ENCODE measurements at places on chromosomes 13 and 19.

- no peak for DNase-seq
Observed at GRCh38 chr13:40875044-40875443, 85.6 kb downstream of the SLC25A15 start.

DNA sequence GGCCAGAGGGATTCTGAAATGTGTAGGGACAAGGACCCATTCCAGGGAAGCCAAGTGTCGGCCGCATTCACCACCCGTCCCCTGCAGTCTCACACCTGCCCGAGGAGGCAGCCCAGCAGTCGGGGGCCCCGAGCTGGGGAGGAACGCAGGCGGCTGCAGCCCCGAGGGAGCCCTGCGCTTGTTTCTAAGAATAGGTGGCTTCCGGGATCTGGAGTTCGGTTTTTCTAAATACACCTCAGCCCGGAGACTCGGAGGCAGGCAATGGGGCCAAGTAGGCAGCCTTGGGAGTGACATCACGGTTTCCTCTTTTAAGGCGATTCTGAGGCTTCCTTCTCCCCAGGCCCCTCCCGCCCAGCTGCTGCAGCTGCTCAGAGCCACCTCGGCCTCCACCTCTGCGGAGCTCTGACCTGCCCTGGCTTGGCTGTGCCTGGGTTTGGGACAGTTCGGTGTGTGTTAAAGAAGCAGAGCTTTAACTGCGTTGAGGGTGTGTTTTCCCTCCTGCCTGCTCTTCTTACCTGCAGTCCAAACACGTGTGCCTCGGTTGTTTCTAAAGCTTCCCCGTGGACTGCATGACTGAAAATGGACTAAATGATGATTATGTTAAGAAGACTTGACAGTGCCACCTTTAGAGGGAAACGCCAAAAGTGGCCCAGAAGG, 80.5 kb downstream of the COL4A2 start:
- no peak for DNase-seq

- DNase-seq = no peak
Observed at GRCh38 chr13:47111499-47111898, 214.6 kb upstream of the HTR2A start.

DNA sequence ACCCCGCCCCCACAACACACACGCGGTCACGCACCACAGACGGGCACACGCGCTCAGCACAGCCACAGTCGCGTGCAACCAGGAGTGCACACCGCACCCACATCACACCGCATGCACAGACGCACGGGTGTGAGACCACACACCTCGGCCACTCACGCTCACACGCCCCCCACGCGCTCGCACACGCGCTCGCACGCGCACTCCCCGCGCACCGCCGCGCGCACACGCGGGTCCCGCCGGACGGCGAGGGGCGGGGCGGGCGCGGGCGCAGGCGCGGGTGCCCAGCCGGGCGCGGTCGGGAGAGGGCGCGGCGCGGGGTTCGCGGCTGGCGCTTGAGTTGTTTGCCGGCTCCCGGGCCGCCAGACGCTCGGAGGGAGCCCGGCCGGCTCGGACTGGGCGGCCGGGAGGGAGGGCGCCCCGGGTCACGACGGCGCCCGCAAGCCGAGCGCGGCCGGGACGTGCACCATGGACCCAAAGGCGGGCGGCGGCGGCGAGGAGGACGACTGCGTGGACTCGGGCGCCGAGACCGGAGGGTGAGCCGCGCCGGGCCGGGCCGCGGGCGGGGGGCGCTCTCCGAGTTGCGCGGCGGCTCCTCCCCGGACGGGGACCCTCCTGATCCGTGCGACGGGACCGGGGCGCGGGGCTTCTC, at the start of gene FAM124A:
Gene FAM124A, plus strand, starts transcription at position 362 of the 649 bp plus-strand sequence. Its CDS starts 104 bp downstream, at position 466.
- DNase-seq = no peak

GRCh38 chr13:32525766-32526165, 12.8 kb downstream of the N4BP2L2 start:
- no peak for DNase-seq

DNA sequence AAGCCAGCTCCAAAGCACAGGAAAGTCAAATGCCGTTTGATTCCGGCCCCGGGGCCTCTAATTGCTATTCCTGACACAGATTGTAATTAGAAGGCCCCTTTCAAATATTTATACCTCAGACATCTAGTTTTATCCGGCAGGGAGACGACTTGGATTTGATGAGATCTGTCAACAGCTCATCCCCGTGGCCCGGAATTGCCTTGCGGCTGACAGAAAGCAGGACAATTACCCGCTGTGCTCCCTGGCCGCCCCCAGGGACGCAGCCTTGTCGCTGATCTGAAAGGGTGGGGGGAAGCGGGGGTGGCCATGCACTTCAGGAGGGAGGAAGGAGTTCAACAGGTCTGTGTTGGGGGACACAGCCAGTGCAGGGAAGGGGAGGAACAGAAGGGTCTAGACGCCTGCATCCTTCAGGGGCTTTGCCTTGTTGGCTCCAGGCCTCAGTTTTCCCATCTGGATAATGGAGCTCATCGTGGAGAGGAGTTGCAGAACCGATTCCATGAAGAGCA, 1.8 kb upstream of the SHD start:
- no peak for DNase-seq

DNA sequence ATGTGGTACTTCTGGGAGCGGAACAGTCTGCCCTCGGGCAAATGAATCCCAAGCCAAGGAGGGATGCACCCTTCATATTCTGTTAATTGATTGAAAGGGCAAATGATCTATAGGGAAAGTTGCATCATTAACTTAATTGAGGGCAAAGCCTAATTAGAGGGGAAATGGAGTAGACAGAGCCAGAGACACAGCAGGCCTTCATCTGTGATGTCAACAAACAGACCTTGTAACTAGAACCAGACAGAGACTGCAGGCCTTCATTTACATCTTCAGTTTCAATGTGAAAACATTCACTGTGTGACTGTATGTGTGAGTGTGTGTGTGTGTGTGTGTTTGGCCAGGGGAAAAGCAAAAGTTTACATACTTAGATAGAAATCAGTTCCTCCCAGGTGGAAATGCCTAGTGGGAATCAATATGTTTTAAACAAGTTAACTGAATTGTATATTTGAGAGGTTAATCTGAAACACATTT, 126.4 kb downstream of the SPRY2 start:
- no peak for DNase-seq

- DNase-seq = no peak
Observed at GRCh38 chr19:39347332-39348164, 5.3 kb downstream of the SAMD4B start.

GRCh38 chr19:4575267-4576015, 16.0 kb upstream of the SEMA6B start:
- DNase-seq = no peak

DNA sequence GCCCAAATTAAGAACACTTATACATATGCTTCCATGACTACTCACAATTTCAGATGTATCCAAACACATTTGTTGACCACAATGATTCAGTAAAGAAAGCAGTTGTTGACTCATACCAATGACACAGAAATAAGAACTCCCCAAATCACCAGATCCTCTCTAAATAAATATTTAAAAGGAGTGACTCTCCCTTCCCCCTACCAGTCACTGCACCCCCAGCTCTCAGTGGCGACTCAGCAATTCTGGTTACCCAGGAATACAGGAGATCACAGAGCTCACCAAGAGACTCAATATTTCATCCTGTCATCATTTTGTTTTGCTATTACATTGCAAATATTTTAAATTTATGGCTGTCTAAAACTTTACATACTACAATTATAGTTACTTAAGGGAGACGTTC, 131.5 kb downstream of the RGCC start:
- no peak for DNase-seq

DNA sequence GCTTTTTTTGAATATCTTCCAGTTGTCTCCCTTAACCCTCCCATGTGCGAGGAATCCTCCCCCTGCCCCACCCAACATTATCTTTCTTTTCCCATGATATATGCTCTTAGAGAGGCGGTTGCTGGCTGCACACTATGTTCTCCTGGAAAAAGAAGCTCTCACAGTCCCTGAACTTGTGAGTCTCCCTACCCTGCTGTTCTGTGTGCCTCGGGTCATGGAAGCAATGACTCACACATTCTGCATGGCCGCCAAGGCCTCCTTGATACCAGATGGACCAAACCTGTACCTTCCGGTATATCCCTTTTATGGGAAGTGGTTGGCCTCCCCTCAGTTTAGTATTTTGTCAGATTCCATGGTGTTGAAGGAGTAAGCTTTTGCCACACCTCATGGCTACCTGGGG, 705.4 kb downstream of the SLITRK6 start:
- DNase-seq = no peak

- DNase-seq = no peak
Observed at GRCh38 chr19:2532252-2533071, 56.5 kb downstream of the GADD45B start.

DNA sequence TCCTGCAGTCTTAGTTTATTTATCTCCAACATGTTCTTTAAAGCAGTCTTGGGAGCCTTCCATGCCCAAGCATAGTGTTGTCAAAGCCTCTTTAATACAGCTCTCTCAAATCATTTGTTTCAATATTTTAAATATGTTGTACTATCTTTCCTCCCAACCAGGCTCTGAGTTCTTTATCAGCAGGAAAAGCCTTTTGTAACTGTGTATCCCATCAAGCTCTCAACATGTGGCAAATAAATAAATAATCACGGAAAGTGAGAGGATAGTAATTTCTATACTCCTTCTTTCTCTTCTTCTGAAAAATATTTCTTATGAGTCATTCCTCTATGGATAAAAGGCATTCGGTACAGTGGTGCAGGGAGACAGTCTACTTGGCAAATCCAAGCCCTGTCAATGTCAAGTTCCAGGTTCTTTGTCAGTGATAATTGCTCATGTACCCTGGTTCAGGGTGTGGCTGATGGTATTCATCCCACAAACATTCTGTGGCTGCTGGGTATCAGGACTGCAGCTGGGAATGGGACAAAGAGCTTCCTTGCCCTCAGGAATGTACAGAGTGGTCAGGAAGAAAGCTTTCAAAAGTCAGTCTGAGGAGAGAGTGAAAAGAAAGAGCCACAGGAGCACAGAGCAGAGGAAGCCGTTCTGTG, 384.3 kb downstream of the EFNB2 start:
- DNase-seq = no peak
